Hematopoietic multipotent progenitor cell treated with erythropoietin and hydrocortisone succinate and interleukin-3 and kit ligand, for 8 days (in vitro differentiated cells): ENCODE measurements at places on chromosomes 1 and 21.
A peak's percentile ranks its signal among the peaks of the same experiment; 100 is the strongest.

GRCh38 chr1:212166244-212166643, 119.0 kb upstream of the PPP2R5A start:
- no peak for DNase-seq

DNA sequence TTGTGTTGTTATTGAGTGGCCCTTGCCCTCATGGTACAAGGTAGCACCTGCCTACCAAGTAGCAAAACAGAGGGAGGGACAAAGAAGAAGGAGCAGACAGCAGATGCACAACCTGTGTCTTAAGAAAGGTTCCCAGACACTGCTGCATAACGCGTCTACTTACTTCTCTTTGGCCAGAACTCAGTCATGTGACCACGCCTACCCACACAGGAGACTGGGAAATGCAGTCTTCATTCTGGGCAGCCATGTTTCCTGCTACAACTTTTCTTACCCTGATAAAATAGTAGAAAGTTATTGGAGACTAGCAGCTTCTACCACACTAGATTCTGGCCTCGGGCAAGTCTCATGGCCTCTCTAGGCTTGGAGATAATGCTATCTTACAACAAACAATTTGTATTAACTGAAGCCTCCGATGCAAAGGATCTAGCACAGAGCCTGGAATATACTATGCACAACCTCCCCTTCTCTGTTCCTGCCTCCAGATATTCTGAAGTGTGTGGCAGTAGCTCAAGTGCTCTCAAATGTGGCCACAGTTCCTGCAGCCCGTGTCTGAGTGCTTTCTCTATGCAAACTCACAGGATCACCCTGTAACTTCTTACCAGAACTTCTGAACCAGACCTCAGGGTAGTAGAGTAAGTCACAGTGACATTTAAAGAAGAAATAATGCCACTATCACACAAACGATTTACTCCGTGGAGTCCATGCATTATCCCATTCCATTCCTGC, 34.1 kb upstream of the BTG2 start:
- DNase-seq = peak; percentile 79

GRCh38 chr21:46131588-46131837, 23.9 kb downstream of the FTCD start:
- no peak for DNase-seq

- no peak for DNase-seq
Measured at GRCh38 chr1:171596119-171596518, 25.9 kb upstream of the MYOCOS start.

DNA sequence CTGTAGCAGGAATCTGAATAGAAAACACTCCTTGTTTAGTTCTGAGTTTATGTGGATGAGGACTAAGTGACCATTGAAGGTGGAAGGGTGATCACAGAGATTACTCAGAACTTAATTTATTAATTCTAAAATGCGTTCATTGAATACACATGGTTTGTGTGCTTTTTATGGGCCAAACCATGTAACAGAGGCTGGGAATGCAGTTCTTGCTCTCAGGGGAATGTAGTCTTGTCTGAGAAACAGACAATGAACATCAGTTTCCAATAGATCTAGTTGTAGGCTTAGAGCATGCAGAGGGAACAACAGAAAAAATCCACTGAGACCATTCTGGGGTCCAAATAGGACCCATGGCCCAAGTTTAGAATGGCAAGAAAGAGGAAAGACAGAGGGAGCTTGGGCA, 46.1 kb downstream of the ITSN1 start:
- no peak for DNase-seq

DNA sequence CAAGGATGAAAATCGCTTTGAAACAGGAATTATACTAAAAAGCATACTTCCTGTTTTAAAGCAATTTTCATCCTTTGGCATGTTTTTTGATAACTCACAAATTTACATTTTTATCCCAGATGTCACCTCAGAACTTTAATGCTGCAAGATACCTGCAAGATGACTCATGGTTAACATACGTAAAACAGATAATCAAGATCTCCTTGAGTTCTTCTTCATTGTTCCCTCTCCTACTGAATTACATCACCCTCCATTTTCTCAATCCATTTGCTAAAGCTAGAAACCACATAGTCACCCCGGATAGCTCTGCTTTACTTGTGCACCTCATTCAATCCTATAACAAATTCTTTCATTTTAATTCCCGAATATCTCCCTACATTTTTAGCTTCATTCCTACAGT, 1114.2 kb downstream of the PLA2G4A start:
- DNase-seq = no peak

- no peak for DNase-seq
Measured at GRCh38 chr1:28173151-28173979, 3.1 kb downstream of the PTAFR start.

GRCh38 chr1:171141688-171142415, 43.2 kb upstream of the FMO2 start:
- DNase-seq = no peak

DNA sequence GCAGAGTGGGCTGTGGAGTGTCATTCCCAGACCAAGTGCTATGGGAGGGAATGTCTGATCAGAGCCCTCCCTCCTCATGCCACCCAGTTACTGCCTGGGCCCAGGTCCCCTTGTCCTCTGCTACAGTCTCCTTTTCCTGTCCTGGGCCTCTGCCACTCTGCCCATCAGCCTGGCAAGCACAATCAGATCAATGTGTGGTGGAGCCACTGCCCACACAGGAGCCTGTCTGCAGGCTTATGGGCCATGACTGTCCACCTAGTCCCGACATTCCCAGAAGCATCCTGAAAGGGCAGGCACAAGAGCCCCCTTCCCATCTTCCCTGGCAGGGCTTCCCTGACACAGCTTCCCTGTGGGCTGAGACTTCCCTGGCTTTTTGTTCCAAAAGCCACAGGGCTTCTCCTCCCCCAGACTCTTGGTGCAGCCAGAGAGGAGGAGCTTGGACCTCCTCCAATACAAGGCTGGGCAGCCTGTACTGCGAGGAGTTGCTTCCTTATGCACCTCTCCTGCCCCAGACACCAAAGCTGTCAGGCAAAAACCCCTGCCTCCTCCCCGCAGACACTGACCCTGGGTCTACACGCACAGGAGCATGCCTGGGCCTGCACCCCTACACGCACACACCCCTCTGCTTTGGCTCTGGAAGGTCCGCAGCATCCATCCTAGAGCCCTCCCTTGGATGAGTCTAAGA, 29.2 kb upstream of the CNTN2 start:
- peak; percentile 13 for DNase-seq

GRCh38 chr1:2921970-2922686, 99.1 kb upstream of the ACTRT2 start:
- peak; percentile 4 for DNase-seq

GRCh38 chr1:90114521-90115141, 119.7 kb downstream of the ZNF326 start:
- peak; percentile 57 for DNase-seq

- no peak for DNase-seq
Measured at GRCh38 chr1:3500265-3500835, 45.9 kb downstream of the ARHGEF16 start.
